ENCODE measurements at places on chromosomes 3 and 15.

GRCh38 chr3:38563886-38564270, 67.7 kb downstream of the EXOG start:
- no peaks in the 10 kb centered on the region for H3K36me3 ChIP-seq
- peaks cover 8% of the 10 kb centered on the region for H3K27me3 ChIP-seq
- H3K4me3 ChIP-seq = no peak overlapping the region
- no peaks in the 10 kb centered on the region for H3K4me1 ChIP-seq

GRCh38 chr3:155312781-155313180, 19.3 kb upstream of the STRIT1 start:
- H3K4me3 ChIP-seq = no peak overlapping the region
- no peak for DNase-seq
- H3K27ac ChIP-seq = no peak overlapping the region
- no peaks in the 10 kb centered on the region for H3K36me3 ChIP-seq

DNA sequence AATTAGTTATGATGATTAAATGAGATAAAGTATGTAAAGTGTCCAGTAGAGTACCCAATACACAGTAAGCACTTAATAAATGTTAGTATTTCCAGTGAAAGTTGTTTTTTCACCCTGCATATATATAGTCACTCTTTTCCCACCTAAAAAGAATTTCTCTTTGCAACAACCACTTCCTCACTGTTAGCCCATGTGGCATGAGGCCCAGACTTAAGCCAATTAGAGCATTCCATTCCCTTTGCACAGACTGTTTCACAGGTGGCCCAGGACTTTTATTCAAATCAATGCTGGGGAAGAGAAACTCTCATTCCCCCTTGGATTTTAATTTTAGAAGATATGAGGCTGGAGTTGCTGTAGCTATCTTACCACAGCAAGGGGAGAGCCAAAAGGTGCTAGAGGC, 3.7 kb downstream of the IFT80 start:
- H3K27ac ChIP-seq = no peak overlapping the region
- no peak for DNase-seq
- no peaks in the 10 kb centered on the region for H3K36me3 ChIP-seq
- H3K4me1 ChIP-seq = no peaks in the 10 kb centered on the region

- DNase-seq = no peak
- H3K27me3 ChIP-seq = peaks cover 41% of the 10 kb centered on the region
- H3K36me3 ChIP-seq = no peaks in the 10 kb centered on the region
- H3K27ac ChIP-seq = no peak overlapping the region
- no peak overlapping the region for H3K4me3 ChIP-seq
These were observed 181.6 kb downstream of the ABHD5 start for GRCh38 chr3:43872301-43872700.

DNA sequence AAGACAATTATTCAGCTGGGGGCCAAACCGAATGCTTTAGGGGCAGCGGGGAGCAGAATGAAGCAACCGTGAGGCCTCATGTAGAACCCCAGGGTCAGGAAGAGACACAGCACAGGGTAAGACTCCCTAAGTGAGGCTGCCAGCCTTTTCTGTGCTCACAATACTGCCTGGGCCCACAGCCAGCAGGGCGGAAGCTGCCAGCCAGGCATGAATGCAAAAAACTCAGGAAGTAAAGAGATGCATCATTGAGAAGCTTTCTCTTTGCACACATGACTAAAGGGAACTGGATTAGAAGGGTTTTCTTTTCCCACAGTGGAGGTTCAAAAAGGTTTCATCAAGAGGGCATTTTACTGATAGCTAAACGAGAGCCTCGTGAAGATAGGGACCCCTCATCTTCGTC, 33.3 kb downstream of the CA12 start:
- no peaks in the 10 kb centered on the region for H3K27me3 ChIP-seq
- H3K27ac ChIP-seq = peak overlapping the region; percentile 50
- H3K4me1 ChIP-seq = no peaks in the 10 kb centered on the region
- DNase-seq = peak; percentile 83
- no peak overlapping the region for H3K4me3 ChIP-seq
- no peaks in the 10 kb centered on the region for H3K36me3 ChIP-seq

- DNase-seq = no peak
- no peak overlapping the region for H3K27ac ChIP-seq
- no peaks in the 10 kb centered on the region for H3K36me3 ChIP-seq
- H3K4me1 ChIP-seq = no peaks in the 10 kb centered on the region
These were observed 68.9 kb downstream of the ST8SIA2 start for GRCh38 chr15:92462424-92463125.

DNA sequence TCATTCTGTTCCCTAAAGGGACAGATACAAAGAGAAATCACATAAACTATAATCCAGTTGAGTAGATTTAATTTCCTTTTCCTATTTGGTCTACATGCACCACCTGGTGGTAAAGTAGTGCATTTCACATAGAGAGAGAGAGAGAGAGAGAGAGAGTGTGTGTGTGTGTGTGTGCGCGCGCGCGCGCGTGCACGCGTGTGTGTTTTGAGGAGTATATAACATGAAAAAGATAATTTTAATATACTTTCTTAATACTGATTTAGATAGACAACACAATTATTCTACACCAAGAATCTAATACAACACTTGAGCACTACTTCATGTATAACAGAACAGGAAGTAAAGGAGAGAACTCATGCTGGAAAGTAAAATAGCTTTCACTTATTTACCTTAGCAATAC, 1.1 kb upstream of the FGF7 start:
- H3K4me3 ChIP-seq = peak overlapping the region; percentile 2
- no peaks in the 10 kb centered on the region for H3K36me3 ChIP-seq
- no peaks in the 10 kb centered on the region for H3K4me1 ChIP-seq
- DNase-seq = peak; percentile 37

- H3K27ac ChIP-seq = no peak overlapping the region
- no peaks in the 10 kb centered on the region for H3K27me3 ChIP-seq
- no peaks in the 10 kb centered on the region for H3K4me1 ChIP-seq
- H3K36me3 ChIP-seq = no peaks in the 10 kb centered on the region
- DNase-seq = no peak
These were observed 400.3 kb downstream of the LRTM1 start for GRCh38 chr3:54527521-54527920.

DNA sequence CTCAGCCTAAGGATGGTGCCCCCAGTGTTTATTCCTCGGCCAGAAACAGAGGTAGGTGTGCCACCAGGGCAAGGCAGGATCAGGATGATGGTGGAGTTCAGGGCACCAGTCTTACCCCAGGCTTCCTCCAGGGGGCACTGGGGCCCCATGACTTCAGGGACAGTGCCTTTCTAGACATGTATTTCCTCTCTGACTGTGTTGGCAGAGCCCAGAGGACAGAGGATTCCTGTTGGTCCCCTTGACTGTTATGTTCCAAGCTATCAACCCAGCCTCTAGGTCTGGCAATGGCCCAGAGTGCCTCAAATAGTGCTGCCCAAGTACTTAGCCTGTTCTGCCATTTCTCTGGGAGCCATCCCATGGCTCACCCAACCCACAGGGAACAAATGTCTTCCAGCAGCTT, 2.8 kb downstream of the HEMK1 start:
- H3K27me3 ChIP-seq = no peaks in the 10 kb centered on the region
- peaks cover 79% of the 10 kb centered on the region for H3K4me1 ChIP-seq
- H3K36me3 ChIP-seq = peaks cover 6% of the 10 kb centered on the region

DNA sequence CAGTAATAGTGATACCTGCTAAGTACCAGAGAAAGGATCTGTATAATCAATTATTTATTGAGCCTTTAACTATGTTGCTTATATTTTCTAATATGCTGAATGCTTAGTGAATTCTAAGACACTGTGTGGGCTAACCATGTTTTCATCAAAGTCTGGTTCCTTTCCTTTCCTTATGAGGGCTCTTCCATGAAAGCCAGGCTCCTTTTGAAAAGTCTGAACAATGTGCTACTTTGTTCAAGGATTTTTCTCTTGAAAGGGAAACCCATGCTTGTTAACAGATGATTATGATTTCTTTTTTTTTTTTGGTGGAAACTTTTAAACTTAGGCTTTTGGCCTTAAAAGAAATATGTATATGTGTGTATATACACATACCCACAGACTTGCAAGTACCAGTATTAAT, 17.0 kb downstream of the YEATS2 start:
- H3K27ac ChIP-seq = no peak overlapping the region
- peaks cover 39% of the 10 kb centered on the region for H3K36me3 ChIP-seq
- no peak overlapping the region for H3K4me3 ChIP-seq
- no peak for DNase-seq
- no peaks in the 10 kb centered on the region for H3K4me1 ChIP-seq

GRCh38 chr3:17639765-17640164, 102.7 kb downstream of the TBC1D5 start:
- H3K4me3 ChIP-seq = no peak overlapping the region
- no peak for DNase-seq
- peaks cover 4% of the 10 kb centered on the region for H3K4me1 ChIP-seq
- no peak overlapping the region for H3K27ac ChIP-seq
- no peaks in the 10 kb centered on the region for H3K27me3 ChIP-seq
- no peaks in the 10 kb centered on the region for H3K36me3 ChIP-seq

GRCh38 chr15:79743032-79743431, 153.8 kb downstream of the MTHFS start:
- H3K36me3 ChIP-seq = no peaks in the 10 kb centered on the region
- no peaks in the 10 kb centered on the region for H3K4me1 ChIP-seq
- DNase-seq = no peak
- no peaks in the 10 kb centered on the region for H3K27me3 ChIP-seq

DNA sequence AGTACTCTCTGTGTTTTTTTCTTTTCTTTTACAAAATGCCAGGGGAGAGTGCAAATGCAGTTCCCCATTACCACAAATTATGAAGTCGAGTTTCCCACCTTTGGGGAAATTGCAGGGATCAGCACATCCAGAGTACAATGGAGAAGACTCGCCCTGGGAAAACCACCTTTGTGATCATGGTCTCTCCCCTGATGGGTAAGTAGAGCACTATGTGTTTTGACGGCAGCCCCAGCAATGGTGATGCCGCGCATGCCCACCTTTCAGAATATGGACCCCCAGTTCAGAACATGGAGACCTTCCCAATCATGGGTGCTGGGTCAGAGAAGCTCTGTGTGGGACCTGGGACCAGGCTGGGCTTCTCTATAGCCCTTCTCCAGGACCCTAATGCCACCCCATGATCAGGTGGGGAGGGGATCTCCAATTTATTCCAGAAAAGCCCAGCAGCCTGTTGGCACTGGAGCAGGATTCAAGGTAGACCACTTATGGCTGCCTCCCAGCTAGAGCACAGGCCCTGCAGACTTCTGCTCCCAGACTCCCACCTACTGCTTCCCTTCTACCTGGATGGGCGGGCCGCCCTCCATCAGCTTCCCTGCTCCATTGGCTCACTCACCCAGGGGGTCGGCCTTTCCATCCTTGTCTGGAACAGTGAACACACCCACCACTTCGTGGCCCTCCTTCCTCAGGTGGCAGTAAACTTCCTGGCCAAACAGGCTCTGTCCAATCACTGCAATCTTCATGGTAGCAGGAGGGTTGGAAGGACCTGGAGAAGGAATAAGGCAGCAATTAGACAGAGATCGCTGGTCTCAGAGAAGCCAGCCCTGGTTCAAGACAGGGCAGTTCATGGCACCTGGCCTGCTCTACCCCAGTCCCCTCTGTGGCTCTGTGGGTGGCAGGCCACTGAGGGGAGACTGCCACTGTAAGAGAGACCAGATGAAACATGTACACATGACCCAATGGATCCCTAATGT, 19.9 kb downstream of the ALDH1L1 start:
- no peak overlapping the region for H3K4me3 ChIP-seq
- DNase-seq = peak; percentile 63
- H3K27me3 ChIP-seq = no peaks in the 10 kb centered on the region
- no peaks in the 10 kb centered on the region for H3K4me1 ChIP-seq
- H3K36me3 ChIP-seq = no peaks in the 10 kb centered on the region

DNA sequence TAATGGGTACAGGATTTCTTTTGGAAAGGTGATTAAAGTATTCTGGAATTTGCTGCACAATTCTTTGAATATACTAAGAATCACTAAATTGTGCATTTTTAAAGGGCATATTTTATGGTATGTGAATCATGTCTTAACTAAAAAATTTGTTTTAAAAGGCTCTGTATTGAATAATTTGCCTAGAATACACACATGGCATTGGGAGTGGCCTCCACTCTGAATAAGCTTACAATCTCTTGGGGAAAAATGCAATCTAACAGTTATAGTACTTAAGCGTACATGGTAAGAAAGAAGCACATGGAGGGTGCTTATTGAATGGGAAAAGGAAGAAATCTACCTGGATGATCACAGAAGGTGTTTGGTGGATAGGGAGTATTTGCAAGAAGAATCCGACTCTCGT, 385.1 kb downstream of the LPP start:
- no peak for DNase-seq
- H3K4me1 ChIP-seq = no peaks in the 10 kb centered on the region
- H3K27ac ChIP-seq = no peak overlapping the region
- no peak overlapping the region for H3K4me3 ChIP-seq
- H3K36me3 ChIP-seq = no peaks in the 10 kb centered on the region

DNA sequence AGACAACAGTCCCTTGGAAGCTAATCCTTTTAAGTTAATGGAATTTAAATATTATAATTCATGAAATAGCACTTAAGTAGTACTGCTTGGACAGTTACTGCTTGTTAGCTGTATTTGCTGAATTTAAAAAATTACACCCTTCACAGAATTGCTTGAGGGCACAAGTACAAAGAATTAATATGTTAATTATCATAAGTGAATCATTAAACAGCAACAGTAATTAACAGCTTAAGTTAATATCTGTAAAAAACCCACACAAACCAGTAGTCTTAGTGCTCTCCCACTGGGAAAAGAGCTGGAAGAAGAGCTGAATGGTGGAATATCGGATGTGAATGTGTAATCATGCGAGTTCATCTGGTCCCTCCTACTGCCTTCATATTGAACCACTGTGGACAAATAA, 232.0 kb downstream of the CD47 start:
- DNase-seq = no peak
- no peaks in the 10 kb centered on the region for H3K27me3 ChIP-seq
- no peaks in the 10 kb centered on the region for H3K36me3 ChIP-seq

GRCh38 chr3:116614795-116615362, 94.7 kb upstream of the TUSC7 start:
- H3K27ac ChIP-seq = no peak overlapping the region
- no peak for DNase-seq
- H3K36me3 ChIP-seq = no peaks in the 10 kb centered on the region
- no peaks in the 10 kb centered on the region for H3K4me1 ChIP-seq
- no peak overlapping the region for H3K4me3 ChIP-seq

GRCh38 chr3:177107461-177108239, 89.6 kb downstream of the TBL1XR1 start:
- no peak for DNase-seq
- H3K27me3 ChIP-seq = no peaks in the 10 kb centered on the region
- H3K4me3 ChIP-seq = no peak overlapping the region
- peaks cover 89% of the 10 kb centered on the region for H3K4me1 ChIP-seq
- no peaks in the 10 kb centered on the region for H3K36me3 ChIP-seq

All from spleen (tissue), 13 donors.